ENCODE measurements at places on chromosomes 11 and 22.
A peak's percentile ranks its signal among the peaks of the same experiment; 100 is the strongest.

DNA sequence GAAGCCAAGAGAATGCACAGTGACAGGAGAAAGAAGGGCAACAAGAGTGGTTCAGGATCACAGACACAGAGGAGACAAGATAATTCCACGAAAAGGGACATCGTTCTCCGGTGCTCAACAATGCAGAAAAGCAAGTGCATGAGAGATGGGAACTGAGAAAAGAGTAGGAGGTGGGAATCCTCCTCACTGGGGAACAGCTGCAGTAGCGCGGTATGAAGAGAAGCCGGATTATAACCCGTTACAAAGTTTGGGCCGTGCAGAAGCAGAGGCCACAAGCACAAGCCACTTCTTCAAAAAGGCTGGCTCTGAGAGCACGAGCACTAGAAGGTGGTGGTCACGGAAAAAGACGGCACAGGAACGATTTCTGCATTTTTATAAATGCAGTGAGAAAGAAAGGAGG is 114.2 kb upstream of the BID start:
- DNase-seq: no peak

DNA sequence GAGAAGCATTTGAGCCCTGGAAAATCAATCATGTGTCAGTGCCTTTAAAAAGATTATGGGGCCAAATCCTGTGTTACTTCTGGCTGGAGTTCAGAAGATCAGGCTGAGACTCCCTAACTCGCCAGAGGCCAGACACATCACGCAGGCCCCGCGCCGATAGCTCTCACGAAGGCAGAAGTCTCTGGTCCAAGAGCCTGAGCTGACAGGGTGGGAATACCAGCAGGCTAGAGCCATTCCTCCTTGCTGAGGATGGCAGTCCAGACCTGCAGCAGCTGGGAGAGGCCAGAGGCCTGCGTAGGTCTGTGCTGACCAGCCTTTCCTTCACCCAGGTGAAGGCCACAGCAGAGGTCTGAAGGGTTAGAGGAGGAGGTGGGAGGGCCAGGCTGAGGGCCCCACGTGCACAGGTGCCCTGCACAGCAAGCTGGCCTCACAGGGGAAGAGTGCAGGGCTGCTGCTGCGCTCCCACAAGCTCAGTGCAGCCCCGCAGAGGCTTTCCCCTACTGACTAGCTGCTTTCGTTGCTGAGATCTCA is 52.9 kb downstream of the ST14 start:
- no peak for DNase-seq

DNA sequence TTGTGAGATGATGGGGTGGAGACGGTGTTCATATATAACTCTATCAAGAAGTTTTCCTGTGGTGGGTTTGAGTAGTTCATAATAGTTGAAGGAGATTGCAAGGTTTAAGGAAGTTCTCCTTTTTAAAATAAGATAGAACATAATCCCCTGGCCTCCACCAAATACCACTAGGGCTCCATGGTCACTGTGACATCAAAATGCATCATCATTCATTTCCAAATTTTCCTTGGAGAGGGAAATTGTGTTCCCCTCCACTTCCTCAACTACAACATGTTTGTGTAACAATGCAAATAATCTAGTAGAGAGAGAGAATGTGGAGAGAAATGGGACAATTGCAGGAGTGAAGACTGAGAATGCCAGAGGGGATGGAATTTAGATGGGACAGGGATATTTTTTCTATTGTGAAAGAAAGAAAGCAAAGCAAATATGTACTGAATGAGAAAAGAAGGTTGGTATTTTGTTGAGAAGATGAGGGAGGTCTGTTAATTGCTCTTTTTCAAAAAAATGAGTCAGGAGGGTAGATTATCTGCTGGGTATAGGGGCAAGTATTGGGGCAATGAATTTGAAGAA is 33.4 kb upstream of the ZBED5 start:
- no peak for DNase-seq

GRCh38 chr11:44970293-44970692 is 19.6 kb upstream of the TP53I11 start:
- DNase-seq: no peak

GRCh38 chr11:97995874-97996273 is 1024.9 kb upstream of the CNTN5 start:
- DNase-seq: no peak

- no peak for DNase-seq
These were observed 44.7 kb downstream of the CSTF3 start for GRCh38 chr11:33116535-33116934.

DNA sequence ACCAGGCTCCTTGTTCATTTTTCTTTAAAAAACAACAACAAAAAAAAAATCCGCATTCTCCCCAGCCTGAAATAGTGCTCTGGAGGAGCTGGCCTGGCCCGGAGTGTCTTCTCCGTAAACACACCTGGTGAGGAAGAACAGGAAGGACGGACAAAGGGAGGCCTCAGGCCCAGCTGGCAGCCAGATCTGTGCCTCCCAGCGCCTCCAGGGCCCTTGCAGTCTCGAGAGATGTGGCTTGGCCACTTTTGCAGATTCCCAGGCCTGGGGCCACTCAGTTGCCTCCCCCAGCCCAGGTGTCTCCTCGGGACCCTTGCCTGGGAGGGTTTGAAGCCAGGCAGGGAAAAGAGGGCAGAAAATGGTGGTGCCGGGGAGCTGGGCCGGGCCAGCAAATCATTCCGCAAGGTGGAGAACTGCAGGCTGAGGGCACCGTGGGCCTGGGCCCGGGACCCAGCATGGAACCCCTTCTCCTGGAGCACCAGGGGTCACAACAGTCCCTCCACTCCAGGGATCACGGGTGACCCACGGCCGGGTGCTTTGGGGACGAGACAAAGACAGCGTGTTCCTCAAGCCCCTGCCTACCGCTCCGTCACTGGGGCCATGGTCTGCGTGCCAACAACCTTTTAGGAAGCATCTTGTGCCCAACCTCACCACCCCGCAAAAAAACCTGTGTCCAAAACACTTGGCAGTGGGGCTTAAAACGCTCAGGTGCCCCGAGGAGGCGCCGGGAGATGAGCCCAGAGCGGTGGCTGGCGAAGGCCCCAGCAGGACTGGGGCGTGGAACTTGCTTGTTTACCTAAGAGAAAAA is 67.1 kb upstream of the WNT7B start:
- no peak for DNase-seq

- no peak for DNase-seq
These were observed 14.2 kb upstream of the OMP start for GRCh38 chr11:77088236-77089003.

- no peak for DNase-seq
These were observed 74.9 kb upstream of the RAG2 start for GRCh38 chr11:36672815-36673450.

- no peak for DNase-seq
These were observed 2226.5 kb upstream of the RAG2 start for GRCh38 chr11:38824573-38824972.

GRCh38 chr11:8605971-8606563 is 12.0 kb upstream of the STK33 start:
- DNase-seq: no peak

DNA sequence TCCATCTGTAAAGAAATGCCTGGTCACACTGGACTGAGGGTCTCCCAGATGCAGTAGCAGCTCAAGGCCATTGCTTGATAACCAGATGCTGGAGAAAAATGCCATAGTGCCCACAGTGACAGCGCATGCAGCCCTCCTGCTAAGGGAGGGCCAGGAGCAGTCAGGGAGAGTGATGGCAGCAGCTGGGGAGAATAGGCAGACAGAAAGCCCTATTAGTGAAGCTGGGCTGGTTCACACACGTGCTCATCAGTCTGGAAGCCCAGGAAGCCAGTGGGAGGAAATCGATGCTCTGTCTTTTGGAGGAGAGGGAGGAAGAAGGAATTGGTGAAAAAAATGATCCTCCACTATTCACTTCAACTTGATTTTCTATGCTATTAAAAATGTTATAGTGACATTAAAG is 82.9 kb downstream of the OSBP2 start:
- no peak for DNase-seq

DNA sequence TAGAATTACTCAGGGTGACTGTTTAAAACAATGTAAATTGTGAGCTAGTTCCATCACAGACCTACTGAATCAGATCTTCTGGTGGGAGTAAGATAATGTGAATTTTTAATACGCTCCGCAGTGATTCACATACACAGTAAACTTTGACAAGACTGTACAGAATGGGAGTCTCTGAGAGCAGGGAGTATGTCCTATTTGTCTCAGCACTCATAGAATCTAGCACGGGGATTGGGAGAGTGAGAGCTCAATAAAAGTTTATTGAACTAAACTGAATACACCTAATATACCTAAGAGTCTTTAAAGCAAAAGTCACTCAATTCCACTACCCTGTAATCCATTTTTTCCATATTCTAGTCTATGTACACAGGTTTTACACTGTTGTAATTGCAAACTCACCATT is 11.2 kb upstream of the GAB2 start:
- no peak for DNase-seq

DNA sequence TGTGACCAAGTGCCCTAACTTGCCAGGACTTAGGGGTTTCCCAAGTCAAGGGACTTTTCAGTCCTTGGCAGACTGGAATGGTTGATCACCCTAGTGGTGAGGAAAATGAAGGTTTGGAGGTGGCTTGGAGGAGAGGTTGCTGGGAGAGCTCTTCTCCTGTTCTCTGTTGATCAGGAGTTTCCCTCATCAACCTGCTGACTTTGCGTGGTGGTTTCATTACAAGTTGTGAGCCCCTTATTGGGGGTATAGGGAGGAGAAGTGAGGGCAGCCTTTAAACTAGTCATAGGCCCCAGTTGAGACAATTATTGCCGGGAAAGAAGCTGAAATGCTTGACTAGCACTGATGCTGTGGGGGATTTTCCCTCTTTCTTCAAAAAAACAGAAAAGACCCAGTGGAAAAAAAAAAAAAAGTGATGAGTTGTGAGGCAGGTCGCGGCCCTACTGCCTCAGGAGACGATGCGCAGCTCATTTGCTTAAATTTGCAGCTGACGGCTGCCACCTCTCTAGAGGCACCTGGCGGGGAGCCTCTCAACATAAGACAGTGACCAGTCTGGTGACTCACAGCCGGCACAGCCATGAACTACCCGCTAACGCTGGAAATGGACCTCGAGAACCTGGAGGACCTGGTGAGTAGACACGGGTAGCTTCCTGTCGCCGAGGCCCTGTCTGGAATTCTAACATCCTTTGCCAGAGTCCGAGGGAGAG is at the start of gene CXCR5:
Gene CXCR5 (plus strand): TSS at position 525 of the 704 bp plus-strand sequence. CDS start 50 bp downstream, at position 575.
- no peak for DNase-seq

DNA sequence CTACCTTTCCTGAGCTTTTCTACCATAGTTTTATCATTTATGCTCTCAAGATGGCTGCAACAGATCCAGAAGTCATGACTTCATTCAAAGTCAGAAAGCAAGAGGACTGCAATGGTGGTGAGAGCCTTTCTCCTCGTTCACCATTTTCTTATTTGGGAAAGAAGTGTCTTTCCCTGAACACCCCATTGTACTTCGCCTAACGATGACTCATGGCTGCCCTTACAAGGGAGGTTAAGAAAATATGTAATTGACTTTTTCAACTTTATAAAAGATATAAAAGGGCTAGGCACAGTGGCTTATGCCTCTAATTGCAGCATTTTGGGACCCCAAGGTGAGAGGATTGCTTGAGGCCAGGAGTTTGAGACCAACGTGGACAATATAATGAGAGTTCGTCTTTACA is 541.7 kb downstream of the METTL15 start:
- no peak for DNase-seq

DNA sequence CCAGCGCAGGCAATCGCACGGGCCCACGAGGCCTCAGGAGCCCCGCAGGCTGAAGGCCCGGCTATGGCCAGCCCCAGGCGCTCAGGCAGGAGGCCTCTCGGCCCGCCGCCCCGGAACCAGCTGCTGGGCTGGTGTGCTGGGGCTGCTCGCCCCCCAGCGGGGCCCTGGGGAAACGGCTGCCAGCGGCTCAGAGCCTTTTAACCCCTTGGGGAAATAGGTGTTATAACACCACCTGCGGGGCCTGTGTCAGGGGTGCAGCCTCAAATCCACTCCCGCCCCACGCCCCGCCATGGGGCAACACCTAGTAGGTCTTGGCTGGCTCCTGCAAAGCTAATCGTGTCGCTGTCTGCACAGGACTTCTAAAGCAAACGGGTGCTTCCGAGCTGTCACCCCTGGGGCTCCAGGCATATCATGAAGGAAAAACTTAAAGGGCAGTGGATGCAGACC is 237.4 kb downstream of the TTC28 start:
- peak; percentile 32 for DNase-seq
